ENCODE measurements at places on chromosomes 13 and 19. TPM values are rescaled to one million over a fixed set of nuclear protein-coding genes. Genes with fewer than 3 reads are reported as not detected.

Gene SLC17A7
- 0.14 TPM for total RNA-seq

Gene PEAK3
- not detected for total RNA-seq

Gene DUS3L
- total RNA-seq, result 21.9 TPM

Gene CEBPA
- total RNA-seq, result 27.0 TPM

Gene NLRP11
- total RNA-seq, result not detected

Gene JAK3
- total RNA-seq, result 0.85 TPM
